CD4-positive, alpha-beta T cell treated with Interleukin-6 at 100 ng/mL for 8 hours (primary cell): ENCODE measurements at places on chromosomes 5 and 9.

GRCh38 chr9:117927354-117927753, 223.2 kb downstream of the TLR4 start:
- no peak for DNase-seq

GRCh38 chr5:143002459-143003327, 232.5 kb downstream of the ARHGAP26 start:
- DNase-seq: peak; percentile 79

- DNase-seq: no peak
Observed at GRCh38 chr9:95793924-95794828, 81.3 kb upstream of the ERCC6L2 start.

- peak; percentile 17 for DNase-seq
Observed at GRCh38 chr9:129336601-129337331, 158.7 kb upstream of the IER5L start.

DNA sequence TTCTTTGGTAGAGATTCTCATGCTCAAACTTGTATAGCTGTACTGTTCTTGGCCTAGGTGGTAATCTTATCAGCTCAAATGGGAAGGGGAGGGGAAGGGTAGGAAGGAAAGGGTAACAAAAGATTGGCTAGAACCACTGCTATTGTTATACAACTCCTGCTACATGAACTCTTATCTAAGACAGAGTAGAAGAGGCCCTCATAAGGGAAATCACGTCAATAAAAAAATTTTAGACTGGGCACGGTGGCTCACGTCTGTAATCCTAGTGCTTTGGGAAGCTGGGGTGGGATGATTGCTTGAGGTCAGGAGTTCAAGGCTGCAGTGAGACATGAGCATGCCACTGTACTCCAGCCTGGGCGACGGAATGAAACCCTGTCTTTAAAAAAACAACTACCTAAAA, 15.9 kb downstream of the STOM start:
- no peak for DNase-seq

GRCh38 chr5:167402671-167403070, 888.8 kb upstream of the WWC1 start:
- DNase-seq: no peak

DNA sequence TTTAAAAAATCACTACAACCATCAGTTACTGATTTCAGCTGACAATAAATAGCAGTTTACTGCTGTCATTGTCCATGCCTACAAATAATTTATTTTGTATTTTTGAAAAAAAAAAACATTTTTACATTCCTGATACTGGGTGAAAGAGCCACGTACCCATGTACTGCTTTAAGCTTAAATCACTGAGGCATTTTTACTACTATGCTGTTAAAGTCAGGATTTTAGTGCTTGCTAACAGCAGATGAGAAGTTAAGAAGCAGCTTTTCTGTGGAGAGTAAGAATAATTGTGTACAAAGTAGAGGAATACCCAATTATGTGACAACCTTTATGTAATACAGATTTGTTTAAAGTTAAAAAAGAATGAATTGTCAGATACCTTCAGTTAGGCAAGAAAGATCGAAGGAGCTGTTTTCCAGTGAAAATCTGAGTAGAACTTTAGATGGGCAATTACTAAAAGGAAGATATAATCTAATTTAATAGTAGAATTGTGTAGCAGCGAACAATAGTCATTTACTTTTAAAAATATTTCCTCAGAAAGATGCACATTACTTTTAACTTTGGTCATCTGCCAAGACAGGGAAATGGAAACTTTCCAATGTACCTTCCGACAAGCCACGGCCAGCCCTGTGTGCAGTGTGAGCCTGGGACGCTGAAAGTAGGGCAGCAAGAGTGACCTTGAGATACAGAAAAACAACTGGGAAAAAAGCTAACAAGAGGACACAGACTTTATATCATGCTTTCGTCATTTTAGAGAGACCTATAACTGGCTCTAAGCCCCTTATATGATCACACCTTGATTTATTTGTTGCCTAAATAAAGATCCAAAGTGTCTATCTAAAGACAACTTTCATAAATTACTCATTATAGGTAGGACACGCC, 39.9 kb downstream of the RHOBTB3 start:
- no peak for DNase-seq

GRCh38 chr5:135052511-135053145, 18.6 kb upstream of the PITX1 start:
- DNase-seq: no peak

GRCh38 chr5:141507387-141508091, 18.7 kb downstream of the PCDHGC5 start:
- DNase-seq: no peak

GRCh38 chr5:121053055-121053985, 589.2 kb downstream of the PRR16 start:
- DNase-seq: no peak

DNA sequence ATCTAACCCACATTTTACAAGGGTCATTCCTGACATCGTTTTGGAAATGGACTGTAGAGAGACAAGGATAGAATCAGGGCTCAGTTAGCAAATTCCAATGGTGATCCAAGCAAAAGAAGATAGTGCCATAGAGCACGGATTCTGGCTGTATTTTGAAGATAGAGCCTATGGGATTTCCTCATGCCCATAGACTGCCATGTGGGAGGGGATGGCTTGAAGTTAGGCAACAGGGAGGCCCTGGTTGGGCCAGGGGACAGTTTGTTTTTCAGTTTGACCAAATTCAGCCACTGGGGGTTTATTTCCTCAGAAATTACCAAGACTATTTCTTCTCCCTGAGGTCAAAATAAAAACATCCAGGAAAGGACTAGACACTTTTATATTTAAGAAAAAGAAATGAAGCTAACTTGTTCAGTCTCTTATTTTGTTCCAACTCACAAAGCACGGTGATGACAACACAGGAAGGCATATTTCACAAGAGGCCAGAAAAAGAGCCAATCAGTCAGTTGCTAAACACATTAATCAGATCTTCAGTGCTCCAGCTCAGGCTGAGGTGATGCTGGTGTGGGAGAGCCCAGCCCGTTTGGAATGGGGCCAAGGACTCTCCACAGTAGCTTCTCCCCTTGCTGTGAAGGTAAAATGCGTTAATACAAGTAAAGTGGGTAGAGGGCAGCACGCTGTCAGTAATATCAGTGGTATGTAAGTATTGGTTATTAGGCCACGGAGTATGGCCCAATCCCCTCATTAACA, 4.4 kb upstream of the DCTN4 start:
- no peak for DNase-seq

- peak; percentile 76 for DNase-seq
Observed at GRCh38 chr5:35651002-35651756, 33.5 kb downstream of the SPEF2 start.

- DNase-seq: peak; percentile 28
Observed at GRCh38 chr5:40514976-40515375, 164.7 kb upstream of the PTGER4 start.

GRCh38 chr5:55231029-55231918, 2.1 kb downstream of the CCNO start:
- DNase-seq: no peak

GRCh38 chr5:179827680-179828079, 7.0 kb downstream of the SQSTM1 start:
- DNase-seq: no peak

DNA sequence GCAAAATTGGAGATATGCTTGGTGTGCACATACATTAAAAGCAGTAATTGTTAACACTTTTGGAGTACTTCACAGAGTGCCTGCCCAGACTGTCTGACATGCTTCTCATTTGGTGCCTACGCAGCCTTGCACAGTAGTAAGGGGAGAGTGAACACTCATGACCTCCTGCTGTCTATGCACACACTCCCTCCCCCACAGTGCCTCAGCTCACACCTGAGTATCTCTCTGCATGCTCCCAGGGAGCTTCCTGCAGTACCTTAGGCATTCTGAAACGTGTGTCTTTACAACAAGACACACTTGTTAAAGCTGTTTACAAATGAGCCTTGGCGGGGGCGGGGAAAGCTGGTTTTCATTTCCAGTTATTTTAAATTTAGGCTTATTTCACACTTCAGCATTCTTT, 18.0 kb downstream of the MAP3K1 start:
- no peak for DNase-seq

DNA sequence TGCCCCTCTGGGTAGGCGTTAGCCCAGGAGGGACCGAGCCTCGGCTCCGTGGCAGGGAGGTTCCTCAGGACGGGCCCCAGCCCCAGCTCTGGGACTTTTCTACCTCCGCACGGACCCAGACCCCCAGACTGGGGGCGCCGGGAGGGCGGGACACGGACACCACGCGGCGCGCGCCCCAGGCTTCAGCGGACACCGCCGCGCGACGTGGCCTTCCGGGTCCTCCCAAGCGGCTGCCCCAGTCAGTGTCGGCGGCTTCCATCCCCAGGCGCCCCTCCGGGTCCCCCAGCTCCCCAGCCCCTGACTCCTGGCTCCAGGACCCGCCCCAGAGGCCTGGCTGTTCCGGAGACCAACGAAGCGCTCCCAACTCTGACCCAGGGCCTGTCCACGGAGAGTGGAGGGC, 3.1 kb downstream of the LCNL1 start:
- no peak for DNase-seq

DNA sequence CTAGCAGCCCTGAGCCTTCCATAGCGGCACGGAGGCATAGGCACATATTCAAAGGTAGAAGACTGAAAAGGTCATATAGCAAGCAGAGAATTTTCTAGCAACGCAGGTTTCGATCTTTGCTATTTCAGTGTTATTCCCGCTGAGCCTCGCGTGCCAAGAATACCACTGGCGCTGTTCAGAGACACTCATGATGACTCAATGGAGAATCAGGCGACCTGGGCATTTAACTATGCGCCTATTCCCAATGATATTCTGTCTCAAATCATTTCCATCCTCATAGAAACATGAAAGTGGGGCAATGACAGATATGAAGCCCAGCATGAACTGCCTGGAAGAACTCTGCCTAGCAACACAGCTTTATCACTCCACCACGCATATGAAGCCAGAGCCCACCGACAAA, 59.9 kb downstream of the EFNA5 start:
- no peak for DNase-seq

DNA sequence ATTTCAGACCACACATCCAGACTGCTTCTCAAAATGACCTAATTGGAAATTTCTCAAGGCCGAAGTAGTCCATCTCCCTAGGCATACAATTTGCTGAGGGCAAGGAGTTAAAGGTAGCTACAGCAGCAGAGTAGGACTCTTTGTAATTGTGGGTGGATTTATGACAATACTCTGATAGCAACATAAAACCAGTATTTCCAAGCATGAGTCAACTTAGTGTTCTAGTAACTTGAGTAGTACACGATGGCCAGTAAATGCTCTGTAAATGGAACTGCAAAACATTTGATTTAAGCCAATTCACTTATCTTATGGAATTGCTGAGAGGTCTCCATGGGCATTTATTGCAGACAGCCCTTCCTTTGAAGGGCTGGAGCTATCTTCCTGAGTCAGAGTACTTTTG, 352.2 kb downstream of the PLK2 start:
- DNase-seq: no peak

DNA sequence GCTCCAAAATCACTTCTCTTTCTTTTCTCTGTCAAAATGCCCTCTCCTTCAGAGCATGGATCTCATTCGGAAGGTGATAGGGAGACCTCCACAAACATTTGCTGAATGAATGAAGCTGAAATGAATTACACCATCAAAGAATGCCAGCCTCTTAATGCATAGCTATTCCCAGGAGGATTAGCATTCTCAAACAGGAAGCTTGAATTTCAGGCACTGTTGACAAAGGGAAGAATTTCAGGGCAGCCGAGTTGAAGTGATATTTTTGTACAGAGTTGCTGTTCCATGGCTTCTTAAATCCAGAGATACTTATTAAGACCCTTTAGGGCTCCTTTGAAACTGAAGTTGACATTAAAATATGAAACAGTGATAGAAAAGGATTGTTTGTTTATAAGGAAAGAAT, 18.8 kb downstream of the HBEGF start:
- no peak for DNase-seq

GRCh38 chr5:62448528-62448927, 36.0 kb downstream of the IPO11 start:
- DNase-seq: no peak

DNA sequence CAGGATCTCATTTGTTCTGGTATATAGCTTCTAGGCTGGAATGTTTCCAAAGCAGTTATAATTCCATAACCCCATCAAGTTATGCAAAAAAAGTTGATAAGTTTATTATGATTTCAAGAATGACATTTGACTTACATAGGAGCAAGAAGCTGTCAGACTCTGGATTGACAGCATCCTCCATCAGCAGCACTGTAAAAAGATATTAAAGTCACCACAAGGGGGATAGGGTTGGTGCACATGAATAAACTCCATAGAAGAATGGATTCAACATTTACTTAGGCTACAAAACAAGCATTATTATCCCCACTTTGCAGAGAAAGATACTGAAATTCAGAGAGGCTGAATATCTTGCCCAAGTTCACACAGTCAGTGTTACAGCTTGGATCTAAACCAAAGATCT, 208.9 kb upstream of the SLC30A5 start:
- no peak for DNase-seq

DNA sequence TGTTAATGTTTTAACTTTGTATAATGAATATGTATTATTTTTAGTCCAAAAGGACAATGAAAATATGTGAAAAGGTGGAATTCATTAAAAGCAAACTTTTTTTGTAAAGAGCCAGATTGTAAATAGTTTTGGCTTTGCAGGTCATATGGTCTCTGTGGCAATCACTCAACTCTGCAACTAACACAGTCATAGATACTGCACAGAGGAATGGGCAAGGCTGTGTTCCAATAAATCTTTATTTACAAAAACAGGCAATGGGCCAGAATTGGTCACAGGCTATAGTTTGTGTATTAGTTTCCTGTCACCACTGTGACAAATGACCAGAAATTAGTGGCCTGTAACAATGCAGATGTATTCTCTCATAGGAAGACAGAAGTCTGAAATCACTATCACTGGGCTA, 125.4 kb upstream of the PTCH1 start:
- DNase-seq: no peak

DNA sequence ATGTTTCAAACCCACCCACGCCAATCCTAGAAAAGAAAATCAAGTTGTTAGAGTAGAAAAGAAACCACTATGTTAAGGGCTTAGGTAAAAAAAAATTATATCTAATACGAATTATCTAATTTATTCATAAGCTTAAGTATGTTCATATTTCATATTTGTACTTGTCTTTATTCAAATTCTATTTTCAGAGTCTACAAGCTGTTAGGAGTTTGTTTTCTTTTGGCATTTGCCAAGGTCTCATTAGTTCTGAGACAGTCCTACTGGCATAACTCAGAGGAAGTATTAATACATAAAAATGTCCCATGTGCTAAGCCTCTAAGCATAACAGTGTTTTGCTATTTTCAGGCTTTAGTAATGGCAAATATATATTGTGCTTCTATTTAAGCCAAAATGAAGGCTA, 57.6 kb downstream of the STARD4 start:
- DNase-seq: no peak

DNA sequence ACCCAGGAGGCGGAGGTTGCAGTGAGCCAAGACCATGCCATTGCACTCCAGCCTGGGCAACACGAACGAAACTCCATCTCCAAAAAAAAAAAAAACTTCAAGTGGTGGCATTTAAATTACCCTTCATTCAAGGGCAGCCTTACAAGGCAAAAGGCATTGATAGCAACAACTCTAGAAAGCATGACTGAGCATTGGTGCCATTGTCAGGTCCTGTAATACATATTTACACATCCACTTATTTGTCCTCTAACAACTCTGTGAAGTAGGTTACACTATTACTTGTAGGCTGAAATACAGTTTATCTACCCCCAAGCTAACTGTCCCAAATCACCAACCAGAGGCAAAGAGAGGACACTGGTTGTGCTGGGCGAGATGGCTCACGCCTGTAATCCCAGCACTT, 52.7 kb upstream of the LARP1 start:
- no peak for DNase-seq

GRCh38 chr5:5738797-5739489, 316.5 kb downstream of the ICE1 start:
- DNase-seq: no peak
